ENCODE measurements at places on chromosomes 1 and 21.

DNA sequence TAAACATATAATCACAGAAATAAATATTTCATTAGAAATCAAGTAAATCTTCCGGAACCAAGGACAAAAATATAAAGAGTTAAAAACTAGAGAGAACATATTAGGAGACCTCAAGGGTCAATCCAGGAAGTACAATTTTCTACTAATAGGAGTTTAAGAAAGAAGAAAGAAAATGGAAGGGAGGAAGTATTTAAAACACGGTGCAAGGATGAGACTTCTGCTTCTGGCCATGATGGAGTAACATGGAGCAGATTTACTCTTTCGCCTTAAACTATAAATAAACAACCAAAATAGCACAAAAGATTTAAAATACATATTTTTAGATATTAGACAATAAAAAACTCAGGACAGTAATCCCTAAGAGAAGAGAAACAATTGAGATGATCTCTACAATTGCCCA, 12.6 kb upstream of the IFNAR1 start:
- DNase-seq = no peak

DNA sequence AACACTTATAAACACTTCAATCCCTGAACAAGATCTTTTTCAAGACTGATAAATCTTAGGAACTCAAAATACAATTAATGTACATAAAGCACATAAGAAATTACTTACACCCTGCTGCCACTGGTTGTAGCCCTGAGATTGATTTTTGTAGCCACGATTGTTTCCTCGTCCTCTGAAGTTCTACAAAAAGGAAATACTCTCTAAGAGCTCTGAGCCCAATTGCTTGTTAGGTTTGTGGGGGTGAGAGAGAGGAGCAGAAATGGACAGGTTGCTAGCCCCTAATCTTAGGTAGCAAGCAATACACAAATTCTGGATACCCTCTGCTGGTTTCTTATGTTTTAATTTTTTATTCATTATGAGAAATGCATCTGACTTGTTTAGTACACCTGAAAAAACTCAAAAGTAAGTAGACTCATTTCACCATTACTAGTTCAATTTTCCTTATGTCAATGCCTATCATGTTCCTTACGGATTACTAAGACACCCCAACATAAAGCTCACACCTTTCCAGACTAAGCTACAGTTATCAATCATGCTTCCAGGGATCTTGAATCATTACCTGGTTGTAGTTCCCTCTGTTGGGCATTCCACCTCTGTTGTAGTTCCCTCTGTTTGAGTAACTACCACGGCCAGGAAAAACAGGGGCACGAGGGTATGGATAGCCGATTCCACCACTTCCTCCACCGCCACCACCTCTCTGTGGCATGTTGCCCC, 9.3 kb downstream of the HNRNPU start:
- DNase-seq = no peak

DNA sequence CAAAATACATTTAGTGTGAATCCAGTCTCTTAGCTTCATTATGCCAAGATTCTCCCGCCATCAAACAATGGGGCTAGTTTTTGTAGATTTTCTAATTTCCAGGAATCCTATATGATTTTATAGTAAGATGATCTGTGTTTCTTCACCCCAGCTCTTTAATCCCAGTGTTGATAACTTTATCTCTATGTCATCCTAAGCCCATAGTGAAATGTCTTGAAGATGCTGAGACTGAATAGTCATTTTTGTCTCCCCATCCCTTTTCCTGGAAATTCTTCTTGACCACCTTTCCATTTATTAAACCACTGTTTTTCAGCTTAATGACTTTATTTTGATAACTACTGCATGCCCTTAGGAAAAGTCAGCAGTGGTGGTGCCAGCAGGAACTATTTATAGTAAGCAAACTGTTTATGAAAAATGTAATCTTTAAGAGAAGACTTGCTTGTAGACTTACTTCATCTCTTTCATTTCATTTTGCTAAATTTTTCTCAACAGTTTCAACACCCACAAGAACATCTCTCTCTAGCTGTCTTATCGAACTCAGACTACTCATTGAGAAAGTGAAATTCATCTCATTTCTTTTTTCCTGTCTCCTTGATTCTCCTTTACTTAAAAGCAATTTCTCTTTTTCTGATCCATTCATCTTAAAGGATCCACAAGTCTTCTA, 116.6 kb downstream of the NTMT2 start:
- DNase-seq = no peak

DNA sequence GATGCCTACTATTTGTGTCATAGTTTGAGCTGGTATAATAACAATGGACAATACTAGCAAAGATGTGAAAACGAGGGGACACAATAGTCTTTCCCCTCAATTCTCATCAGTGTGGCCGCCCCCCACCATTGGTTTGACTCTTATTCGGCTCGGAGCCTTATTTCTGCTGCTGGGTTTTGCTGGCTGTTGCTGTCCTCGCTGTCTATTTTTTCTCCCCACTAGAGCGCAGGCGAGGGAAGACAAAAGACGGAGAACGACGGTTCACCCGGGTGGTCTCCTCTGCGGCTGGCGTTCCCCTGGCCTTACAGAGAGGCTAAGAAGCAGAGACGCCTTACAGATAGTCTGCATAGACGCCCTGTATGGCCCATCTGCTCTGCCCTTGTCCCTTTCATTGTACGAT, 19.4 kb downstream of the CLIC6 start:
- no peak for DNase-seq

DNA sequence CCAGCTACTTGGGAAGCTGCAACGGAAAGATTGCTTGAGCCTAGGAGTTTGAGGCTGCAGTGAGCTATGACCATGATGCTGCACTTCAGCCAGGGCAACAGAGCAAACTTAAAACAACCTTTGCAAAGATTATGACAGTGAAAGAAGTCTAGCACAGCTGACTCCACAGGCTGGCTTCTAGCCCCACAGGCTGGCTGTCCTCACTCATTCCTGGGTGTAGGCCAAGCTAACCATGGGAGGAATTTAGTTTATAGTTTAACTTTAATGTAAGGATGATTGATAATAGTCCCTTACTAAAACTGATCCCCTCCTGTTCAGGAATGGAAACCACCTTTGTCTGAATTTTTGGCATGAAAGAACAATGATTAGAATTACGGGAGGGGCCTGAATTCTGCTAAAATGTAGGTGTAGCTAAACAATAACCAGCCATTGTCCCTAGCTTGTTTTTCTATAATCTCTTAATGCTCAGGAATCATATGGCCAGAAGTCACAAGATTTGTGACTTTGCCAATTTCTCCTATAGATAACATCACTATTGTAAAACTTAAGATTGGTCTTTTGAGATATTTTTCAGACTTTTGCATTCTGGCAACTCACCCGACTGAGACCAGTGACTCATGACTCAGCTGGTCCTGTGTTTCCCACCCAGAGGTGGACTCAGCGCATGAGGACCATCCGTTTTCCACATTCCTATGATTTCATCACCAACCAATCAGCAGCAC, 28.1 kb upstream of the SGIP1 start:
- DNase-seq = no peak

- no peak for DNase-seq
Observed at GRCh38 chr1:229857585-229857984, 209.5 kb upstream of the GALNT2 start.

GRCh38 chr1:29327223-29327935, 91.1 kb downstream of the PTPRU start:
- DNase-seq = no peak

GRCh38 chr1:228405200-228405978, 1.2 kb downstream of the TRIM11 start:
- no peak for DNase-seq

DNA sequence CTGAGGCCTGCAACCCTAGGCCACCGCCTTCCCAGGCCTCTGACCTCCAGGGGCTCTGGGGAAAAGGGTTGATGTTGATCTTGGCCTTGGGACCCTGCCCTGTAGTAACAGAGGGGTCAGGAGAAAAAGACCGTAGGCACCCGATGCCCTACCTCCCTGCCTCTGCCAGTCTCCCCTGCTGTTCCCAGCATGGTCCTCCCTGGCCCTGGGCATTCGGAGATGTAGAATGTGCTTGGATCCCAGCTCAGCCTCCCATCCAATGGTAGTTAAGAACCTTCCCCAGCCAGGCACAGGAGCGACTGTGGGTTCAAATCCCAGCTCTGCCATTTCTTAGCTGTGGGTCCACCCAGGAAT, 72.0 kb upstream of the TARDBP start:
- no peak for DNase-seq

DNA sequence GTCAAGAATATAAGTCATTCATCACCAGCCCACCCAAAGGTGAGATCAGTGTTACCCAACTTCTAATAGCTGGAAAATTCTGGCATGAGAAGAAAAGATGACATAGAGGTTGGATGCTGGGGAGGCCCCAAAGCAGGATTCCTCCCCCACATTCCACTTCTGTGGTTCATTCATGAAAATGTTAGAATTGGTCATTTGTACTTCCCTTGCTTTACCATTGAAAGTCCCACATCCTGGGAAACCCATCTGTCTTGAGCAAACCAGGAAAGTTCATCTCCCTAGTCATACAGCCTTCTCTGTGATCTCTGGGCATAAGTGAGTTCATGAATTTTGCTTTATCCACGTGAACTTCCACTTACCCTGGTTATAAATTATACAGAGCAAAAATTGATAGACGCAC, 66.8 kb downstream of the SERINC2 start:
- no peak for DNase-seq

- no peak for DNase-seq
Observed at GRCh38 chr1:12282142-12282541, 52.3 kb downstream of the VPS13D start.

DNA sequence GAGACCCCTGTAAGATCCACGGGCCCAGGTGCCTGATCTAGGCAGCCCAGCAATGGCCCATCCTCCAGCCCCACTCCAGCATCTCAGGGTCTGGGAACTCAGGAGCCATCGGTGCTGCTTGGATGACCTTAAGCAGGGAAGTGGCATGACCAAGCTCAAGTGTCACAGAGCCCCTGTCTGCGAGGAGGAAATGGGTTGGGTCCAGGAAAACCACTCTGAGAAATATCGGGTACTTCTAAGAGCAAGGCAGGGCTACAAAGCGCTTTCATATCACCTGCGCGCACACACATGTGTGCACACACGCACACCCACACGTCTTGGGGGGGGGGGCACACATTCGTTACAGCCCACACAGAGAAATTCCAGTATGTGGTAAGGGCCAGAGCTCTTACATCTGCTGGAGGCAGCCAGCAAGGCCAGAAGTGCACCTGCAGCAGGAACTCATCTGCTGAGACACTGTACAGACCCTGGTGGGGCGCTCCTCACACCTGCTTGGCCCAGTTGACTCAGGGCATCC, 32.6 kb upstream of the SPOCD1 start:
- peak; percentile 9 for DNase-seq

DNA sequence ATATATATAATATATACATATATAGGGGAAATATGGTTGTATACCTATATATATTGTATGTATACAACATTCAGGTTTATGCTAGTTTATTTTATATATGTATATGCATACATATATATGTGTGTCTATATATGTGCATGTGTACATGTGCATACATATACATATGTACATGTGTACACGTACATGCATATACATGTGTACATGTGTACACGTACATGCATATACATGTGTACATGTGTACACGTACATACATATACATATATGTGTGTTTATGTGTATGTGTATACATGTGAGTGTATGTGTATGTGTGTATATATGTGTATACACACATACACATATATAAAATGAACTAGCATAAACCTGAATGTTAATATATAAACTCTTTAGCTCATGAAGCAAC, 220.9 kb downstream of the FAF1 start:
- no peak for DNase-seq

Measured in effector CD8-positive, alpha-beta T cell (primary cell).